ENCODE measurements at places on chromosomes 4 and X. TPM values are rescaled to one million over a fixed set of nuclear protein-coding genes. Genes with fewer than 3 reads are reported as not detected.

GRCh38 chr4:73660808-73661207 is 40.6 kb upstream of the RASSF6 start:
- DNase-seq: no peak

Gene FMR1
- 22.9 TPM for total RNA-seq

GRCh38 chr4:159018062-159018629 is 84.7 kb upstream of the RAPGEF2 start:
- DNase-seq: no peak

DNA sequence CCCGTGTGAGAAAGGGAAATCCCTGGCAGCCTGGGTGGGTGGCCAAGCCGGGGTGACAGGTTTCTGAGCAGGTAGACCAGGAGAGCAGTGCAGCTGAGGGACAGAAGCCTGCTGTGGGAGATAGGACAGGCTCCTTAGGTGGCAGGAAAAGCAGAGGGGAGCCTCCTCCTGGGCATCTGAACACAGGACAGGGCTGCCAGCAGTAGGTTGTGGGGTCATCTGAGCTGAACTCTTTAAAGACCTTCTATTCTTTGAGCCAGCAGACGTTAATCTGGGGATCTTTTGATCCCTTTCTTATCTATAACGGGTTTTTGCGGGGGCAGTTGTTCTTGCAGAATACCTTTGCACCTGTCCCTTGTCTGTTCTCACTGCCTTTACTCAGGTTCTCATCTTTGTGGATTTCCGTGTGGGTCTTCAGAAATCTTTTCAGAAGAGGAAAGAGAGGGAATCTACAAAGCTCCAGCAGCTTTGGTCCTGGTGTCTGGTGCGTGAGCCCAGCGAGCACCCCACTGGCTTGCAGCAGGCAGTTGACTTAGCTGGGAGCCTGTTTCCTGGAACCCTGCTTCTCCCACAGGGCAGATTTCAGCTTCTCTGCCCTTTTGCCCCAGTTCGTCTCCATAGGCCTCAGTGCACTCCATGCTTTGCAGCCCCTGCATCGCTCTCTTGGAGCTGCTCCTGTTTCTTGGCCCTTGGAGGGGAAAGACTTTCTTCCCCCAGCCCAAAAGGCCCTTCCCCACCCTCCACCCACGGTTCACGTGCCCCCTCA is 35.8 kb upstream of the TADA2B start:
- DNase-seq: no peak

Data from bronchial epithelial cell (primary cell).